ENCODE measurements at places on chromosomes 6 and 20.

GRCh38 chr20:699811-700338 is 24.3 kb upstream of the SCRT2 start:
- no peak for DNase-seq

DNA sequence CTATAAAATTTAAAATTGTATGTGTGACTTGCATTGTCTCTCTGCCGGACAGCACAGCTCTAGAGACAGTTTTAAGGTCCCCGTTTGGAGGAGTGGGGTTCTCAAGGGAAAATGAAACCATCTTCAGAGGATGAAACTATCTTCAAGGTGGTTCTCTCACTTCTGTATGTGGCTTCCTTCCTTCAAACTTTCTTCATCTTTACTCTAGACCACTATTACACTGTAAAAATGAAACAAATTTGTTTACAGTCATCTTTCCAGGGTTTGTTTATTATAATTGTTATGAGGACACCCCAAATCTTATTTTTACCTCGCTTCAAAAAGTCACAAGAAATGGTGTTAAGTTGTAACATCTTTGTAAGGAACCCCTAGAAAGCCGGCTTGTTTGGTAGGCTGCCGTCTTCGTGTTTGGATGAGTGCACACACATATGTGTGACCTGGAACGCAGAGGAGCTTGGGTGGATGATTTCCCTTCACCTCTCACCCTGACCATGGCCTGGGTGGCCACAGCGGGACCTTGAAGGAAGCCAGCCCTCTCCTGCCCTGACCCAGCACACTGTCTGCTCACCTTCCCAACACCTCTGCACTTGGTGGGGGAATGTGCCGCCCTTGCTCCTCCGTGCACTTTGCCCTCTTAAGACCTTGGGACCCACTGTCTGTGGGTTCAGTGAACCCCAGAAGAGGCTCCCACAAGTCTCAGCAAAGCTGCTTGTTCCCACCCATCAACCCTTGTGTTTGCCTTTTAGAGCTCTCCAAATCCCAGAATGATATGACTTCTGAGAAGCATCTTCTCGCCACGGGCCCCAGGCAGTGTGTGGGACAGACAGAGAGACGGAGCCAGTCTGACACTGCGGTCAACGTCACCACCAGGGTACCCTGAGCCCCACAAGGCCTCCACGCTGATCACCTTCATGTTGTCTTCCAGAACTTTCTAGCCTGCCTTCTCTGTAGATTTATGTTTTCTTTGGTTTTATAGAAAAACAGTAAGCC is 67.8 kb downstream of the SYTL3 start:
- DNase-seq = no peak

DNA sequence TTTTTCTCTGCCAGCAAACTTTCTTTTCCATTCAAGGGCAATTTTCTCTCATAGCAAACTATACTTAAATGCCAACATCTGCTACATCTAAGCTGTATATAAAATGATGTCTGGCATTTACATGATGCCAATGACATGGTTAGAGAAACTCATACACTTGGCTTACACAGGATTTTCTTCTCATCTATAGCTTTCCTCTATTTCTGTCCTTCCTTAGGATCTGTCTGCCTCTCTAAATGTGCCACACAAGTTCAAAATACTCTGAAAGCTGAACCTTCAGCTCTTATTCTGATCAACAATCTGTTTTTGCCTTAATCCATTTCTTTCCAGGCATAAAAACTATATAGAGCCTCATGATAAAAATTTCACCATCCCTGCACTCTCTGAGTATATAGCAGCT is 290.9 kb upstream of the RNF217 start:
- no peak for DNase-seq

DNA sequence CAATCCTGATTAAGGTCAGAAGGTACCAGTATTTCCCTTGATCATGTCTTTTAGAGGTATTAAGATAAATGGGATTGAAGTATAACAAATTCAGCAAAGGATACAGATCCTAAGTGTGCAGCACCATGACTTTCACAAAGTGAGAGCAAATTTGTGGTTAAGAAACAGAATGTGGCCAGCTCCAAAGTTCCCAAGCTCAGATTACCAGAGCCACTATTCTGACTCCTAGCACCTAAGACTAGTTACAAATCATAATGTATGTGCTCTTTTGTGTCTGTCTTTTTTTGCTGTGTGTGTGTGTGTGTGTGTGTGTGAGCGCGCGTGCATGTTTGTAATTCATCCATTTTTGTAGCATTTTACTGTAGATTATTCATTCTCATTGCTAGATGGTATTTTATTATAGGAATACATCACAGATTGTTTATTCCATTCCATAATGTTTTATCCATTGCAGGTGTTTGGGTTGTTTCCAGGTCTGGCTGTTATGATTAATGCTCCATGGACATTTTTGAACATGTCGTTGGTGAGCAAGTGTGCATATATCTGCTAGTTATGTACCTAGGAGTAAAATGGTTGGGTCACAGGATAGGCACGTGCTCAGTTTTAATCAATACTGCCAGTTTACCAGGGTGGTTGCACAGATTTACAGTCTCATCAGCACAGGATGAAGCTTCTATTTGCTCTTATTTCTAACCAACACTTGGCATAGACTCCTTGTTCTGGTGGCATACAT is 314.0 kb upstream of the JAG1 start:
- no peak for DNase-seq

GRCh38 chr20:31823360-31824124 is 4.4 kb downstream of the MYLK2 start:
- no peak for DNase-seq

Data from activated T-helper 1 cell treated with anti-CD3 and anti-CD28 coated beads, Interleukin-2, amount 50 U/mL, for 16 hours (primary cell).